CD4-positive, alpha-beta memory T cell (primary cell): ENCODE measurements at places on chromosomes 16 and 17.

DNA sequence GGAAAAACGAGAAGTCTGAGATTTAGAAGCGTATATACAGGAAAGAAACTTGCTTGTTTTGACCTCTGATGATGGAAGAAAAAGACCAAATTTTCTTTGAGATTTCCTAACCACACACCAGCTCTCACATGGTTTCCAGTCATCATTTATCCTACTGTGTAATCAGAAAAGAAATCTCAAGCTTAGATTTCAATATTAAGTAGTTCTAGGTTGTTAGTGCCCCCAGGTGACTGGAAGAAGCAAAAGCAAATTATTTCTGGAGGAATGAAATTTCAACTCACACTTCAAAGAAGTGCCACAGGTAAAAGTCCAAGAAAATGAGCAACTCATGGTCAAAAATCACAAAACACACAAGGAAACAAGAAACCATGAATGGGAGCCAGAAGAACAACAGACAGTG is 51.8 kb upstream of the KDM6B start:
- no peak for DNase-seq

- no peak for DNase-seq
Measured at GRCh38 chr17:10003705-10004104, 98.6 kb upstream of the RCVRN start.

GRCh38 chr16:67415872-67416793 is at the start of gene ZDHHC1:
Gene ZDHHC1, minus strand, starts transcription at chr16:67416477. Its CDS starts 8,702 bp downstream, at chr16:67407775.
- no peak for DNase-seq

GRCh38 chr16:72001180-72001874 is 1.1 kb upstream of the PKD1L3 start:
- DNase-seq, result no peak

- no peak for DNase-seq
Measured at GRCh38 chr16:81478876-81479511, 34.4 kb downstream of the CMIP start.

DNA sequence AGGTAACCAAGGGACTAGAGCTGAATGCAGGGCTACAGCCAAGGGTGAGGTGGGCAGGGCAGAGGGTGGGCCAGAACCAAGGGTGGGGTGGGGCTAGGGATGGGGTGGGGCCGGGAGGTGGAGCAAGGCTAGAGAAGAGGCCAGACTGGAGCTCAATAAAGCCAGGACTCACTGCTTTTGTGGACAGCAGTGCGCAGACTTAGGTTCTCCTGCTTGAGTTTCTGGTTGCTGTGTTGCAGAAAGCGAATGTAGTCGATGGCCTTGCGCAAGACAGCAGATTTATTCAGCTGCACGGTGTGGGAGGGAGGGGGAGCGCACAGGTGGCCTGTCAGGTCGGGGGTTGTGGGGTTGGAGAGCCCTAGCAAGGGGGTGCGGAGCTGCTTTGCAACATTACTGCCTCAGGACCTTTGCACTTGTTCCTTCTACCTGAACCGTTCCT is 18.7 kb downstream of the SREBF1 start:
- DNase-seq, result no peak

- no peak for DNase-seq
Measured at GRCh38 chr17:64240741-64241347, 22.2 kb downstream of the TEX2 start.

GRCh38 chr17:47873200-47874090 is 22.5 kb upstream of the SP6 start:
- no peak for DNase-seq

- DNase-seq, result no peak
Measured at GRCh38 chr17:62014526-62014925, 50.6 kb downstream of the MED13 start.

DNA sequence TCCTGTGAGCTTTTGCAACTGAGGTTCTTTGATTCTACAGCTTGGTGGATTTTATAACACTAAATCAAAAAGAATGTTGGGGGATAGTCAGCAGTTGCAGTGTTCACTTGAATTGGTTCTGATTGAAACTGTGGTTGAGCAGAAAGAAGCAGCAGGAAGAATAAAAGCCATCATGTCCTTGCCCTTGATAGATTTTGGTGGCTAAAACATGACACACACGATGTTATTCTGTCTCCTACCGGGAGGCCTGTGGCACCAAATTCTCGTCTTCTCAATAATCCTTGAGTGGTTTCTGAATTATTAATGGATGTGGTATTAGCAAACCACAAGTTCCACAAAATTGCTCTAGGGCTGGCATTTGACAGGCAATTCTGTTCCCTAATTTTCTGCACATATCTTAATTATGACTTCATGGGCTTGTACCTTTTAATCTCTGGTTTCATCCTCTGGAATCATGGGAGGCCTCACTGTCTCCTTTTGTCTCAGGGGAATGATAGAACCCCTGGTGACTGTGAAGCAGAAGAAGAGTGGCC is 338.2 kb downstream of the SNX29 start:
- DNase-seq, result no peak

DNA sequence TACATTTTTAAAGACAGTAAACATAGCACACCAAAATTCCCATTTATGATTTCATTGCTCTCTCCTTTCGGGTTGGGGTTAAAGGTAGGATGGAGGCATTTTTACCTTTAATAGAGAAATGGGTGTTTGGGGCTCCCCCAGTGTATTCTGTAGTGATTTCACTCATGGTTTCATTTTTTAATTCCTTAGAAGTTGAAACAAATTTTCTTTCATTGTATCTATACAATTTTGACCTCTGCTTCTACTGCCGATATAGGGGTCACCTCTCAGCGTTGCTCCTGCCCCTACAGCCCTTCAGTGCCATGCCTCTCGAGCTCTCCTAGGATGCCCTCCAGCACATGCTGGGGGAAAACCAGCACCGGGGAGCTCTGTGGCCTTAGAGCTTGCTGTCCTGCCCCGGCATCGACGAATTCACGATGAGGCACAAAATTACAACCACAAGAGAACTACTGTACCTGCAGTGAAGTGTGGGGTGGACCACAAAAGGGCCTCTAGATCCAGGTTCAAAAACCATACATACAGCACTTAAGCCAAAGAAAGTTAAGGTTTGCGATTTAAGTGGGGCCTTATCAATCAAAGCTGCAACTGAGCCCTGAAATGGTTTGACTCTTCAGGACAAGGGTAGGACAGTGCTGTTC is 39.3 kb downstream of the LITAFD start:
- no peak for DNase-seq

GRCh38 chr17:45318561-45319230 is 1.9 kb upstream of the MAP3K14 start:
- no peak for DNase-seq

GRCh38 chr16:27251541-27252205 is 16.9 kb downstream of the NSMCE1 start:
- no peak for DNase-seq

GRCh38 chr16:15033309-15033707 is 22.6 kb downstream of the NTAN1 start:
- no peak for DNase-seq

DNA sequence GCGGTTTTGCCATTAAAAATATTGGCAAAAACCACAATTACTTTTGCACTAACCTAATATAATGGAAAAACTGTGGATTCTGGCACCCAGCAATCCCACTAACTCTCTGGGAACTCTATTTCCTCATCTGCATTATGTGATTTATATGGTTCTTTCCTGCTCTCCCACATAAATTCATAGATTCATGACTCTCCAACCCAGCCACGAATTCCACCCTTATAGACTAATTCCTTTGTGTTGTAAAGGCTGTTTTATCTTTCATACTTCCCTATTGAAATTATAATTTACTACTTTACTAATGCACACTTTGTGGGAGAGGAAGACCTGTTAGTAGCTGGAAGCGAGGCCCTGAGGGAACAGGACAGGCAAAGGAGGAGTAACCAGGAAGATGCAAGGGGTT is 88.4 kb upstream of the GNAO1 start:
- DNase-seq, result no peak

GRCh38 chr17:34826332-34826731 is 134.9 kb downstream of the CCT6B start:
- DNase-seq, result no peak

- no peak for DNase-seq
Measured at GRCh38 chr17:50453901-50454300, 14.8 kb downstream of the CHAD start.

GRCh38 chr17:73867056-73867455 is 222.8 kb upstream of the SDK2 start:
- no peak for DNase-seq

- no peak for DNase-seq
Measured at GRCh38 chr16:84065536-84066132, 23.0 kb upstream of the SLC38A8 start.

DNA sequence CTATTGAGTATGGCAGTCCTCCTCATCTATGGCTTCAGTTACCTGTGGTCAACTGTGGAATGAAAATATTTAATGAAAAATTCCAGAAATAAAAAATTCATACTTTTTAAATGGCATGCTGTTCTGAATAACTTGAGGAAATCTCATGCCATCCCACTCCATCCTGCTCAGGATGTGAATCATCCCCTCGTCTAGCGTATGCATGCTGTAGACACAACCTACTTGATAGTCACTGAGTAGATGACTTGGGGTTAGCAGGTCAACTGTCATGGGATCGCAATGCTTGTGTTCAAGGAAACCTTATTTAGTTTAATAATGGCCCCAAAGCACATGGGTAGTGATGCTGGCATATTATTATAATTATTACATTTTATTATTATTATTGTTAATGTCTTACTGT is 4.8 kb upstream of the VAC14 start:
- DNase-seq, result no peak

DNA sequence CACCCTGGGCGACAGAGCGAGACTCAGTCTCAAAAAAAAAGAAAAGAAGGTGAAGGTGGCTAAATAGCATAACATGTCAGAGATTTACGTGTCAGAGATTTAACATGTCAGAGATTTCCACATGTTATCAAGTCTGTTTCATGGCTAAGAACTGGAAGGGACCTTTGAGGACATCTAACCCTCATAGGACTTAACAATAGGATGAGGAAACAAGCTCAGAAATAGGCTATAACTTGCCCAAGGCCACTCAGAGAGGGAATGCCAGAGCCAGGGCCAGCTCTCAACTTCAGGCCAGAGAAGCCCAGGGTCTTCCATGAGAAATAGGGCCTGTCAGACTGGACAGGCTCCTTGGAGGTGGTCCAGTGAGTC is 26.8 kb upstream of the ZNF629 start:
- DNase-seq, result no peak

- DNase-seq, result no peak
Measured at GRCh38 chr17:61452301-61453290, at the start of gene TBX4. Gene TBX4, plus strand, starts transcription at chr17:61452422. Its CDS starts 4,069 bp downstream, at chr17:61456491.

DNA sequence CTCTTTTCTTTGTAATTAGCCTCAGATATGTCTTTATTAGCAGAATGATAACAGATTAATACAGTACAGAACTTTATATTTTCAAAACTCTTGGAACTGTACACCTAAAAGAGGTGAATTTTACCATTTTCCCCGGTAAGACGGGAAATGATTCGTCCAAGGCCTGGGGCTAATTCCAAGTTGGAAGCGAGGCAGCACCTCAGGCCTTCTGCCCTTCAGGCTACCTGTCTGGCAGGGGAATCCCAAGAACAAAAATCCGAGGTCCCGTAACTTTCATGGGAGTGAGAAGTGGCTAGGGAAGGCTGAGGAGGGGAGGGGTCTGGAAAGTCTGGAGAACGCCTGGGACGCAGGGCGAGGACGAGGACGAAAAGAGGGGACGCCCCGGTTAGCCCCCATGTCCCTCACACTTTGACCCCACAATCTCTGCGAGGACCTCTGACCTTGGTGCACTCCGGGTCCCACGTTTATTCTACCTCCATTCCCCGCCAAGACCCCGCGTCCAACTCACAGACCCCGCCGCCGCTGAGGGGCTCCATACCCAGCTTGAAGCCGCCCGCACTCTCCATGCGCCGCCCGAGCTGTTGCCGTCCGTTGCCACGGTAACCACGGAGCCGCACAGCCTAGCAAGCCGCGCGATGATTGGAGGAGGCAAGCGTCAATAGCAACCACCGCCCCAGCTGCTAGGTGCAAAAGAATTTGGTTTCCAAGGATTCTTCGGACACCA is at the start of gene HYDIN:
Gene HYDIN, minus strand, starts transcription at position 601 of the 724 bp plus-strand sequence. CDS start 43,827 bp downstream, outside the sequence.
- DNase-seq, result no peak

GRCh38 chr17:57682701-57683100 is 62.4 kb downstream of the CCDC182 start:
- DNase-seq, result no peak

- DNase-seq, result no peak
Measured at GRCh38 chr16:73319737-73320136, 271.8 kb upstream of the ZFHX3 start.

GRCh38 chr16:12350945-12351344 is 374.4 kb downstream of the SNX29 start:
- no peak for DNase-seq

DNA sequence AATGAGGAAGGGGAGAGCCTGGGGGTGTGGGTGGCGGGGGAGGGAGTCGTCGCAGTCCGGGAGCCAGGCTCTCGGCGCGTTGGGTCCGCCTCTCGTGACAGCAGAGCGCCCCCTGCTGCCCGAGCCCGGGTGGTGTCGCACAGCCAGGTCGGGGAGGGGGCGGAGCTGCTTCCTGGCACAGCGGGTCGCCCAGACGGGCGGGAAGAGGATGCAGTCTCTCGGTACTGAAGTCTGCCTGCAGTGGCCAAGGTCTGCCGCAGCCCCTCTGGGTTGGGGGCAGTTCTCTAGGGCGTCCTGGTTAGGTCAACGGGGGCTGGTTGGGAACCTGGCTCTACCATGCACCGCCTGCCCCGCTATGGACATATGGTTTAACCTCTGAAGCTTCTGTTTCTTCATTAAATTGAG is 38.2 kb upstream of the CCDC182 start:
- peak; percentile 65 for DNase-seq

- no peak for DNase-seq
Measured at GRCh38 chr17:78172249-78173051, 4.1 kb downstream of the SYNGR2 start.

DNA sequence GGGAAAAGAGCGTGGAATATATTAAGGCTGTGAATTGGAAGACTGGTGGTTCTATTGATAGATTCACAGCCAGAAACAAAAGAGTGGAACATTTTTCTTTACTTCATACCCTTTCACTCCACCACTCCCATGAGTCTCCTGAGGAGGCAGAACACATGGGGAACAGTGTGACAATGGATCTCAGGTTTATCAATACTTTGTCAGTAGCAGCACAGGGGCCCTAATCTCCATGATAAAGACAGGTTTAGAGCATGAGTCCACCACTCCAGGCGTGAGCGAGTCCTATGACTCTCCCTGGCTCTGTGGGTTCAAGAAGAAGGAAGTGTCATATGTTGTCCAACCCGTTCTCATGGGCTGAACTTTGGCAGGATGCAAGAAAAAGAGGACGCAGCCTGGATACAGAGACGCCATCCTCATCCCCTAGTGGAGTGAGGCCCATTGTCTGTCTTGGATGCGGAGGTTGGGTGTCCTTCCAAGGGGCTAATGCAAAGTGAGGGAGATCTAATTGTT is 361.2 kb downstream of the TMEM114 start:
- no peak for DNase-seq

- DNase-seq, result peak; percentile 26
Measured at GRCh38 chr16:50313596-50314478, 47.5 kb downstream of the ADCY7 start.

GRCh38 chr16:12016291-12016947 is 39.9 kb downstream of the SNX29 start:
- no peak for DNase-seq
